Fibroblast of villous mesenchyme (primary cell): ENCODE measurements at places on chromosomes 12 and 14. TPM values are rescaled to one million over a fixed set of nuclear protein-coding genes. Genes with fewer than 3 reads are reported as not detected.

The ARL6IP4 gene
- total RNA-seq = 117 and 161 TPM in 2 replicates

The NTN4 gene
- total RNA-seq = 51.9 and 135 TPM in 2 replicates

The C12orf56 gene
- total RNA-seq = 0.64 and 0.86 TPM in 2 replicates

The ENDOU gene
- not detected in 2 replicates for total RNA-seq

The SIX1 gene
- under 0.01 and 0.64 TPM in 2 replicates for total RNA-seq

The MYH7 gene
- total RNA-seq = not detected in 2 replicates

GRCh38 chr14:59292921-59293534, 104.6 kb downstream of the DAAM1 start:
- no peak for DNase-seq

- DNase-seq = peak; percentile 15
Observed at GRCh38 chr12:12178559-12178958, 88.3 kb downstream of the LRP6 start.

- DNase-seq = peak; percentile 87
Observed at GRCh38 chr12:79635676-79636075, 55.1 kb downstream of the PAWR start.

- no peak for DNase-seq
Observed at GRCh38 chr12:67582238-67582834, 66.2 kb upstream of the DYRK2 start.

- DNase-seq = peak; percentile 69
Observed at GRCh38 chr14:58072288-58073071, 79.5 kb downstream of the ARMH4 start.

- peak; percentile 86 for DNase-seq
Observed at GRCh38 chr12:94994312-94994711, 9.2 kb downstream of the NDUFA12 start.

DNA sequence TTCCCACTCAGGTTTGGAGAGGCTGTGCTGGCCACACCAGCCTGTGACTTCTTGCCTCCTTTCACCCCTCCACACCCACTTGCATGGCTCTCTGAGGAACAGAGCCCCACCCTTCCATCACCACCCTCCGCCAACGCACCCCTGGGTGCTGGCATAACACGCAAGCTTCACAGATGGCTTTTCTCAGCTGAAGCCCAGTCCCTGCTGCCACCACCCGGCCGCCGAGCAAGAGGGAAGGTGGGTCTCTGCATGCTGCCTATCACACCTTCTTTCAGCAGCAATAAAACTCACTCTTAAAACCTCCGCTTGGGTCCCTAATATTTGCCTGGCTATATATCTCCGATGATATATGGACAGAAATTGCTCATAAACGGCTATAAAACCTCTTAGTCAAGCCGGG, 41.6 kb downstream of the SMUG1 start:
- DNase-seq = peak; percentile 10

DNA sequence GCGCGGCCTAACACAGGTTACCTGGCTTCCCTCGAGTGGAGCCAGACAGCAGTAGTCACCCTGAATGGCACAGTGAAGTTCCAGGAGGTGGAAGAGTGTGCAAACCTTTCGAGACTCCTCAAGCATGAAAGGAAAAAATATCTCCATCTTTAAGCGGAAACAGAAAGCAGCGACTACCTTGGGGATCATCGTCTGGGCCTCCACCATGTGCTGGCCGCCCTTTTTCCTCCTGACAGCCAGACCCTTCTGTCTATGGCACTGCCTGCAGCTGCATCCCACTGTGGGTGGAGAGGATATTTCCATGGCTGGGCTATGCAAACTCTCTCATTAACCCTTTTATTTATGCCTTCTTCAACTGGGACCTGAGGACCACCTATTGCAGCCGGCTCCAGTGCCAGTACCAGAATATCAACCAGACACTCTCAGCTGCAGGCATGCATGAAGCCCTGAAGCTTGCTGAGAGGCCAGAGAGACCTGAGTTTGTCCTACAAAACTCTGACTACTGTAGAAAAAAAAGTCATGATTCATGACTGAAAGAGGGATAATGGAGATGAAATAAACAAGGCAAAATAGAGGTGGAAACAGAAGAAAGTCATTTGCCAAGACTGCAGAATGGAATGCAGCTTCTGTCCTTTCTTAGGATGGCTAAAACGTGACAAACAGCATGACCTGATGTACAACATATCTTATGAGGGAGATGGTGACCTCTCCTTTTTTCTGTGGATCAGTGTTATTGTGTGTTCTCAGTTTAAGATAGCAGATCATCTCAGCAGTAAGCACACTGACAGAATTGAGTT, 2.4 kb upstream of the HEBP1 start:
- DNase-seq = no peak
